ENCODE measurements at places on chromosomes 16 and 17.

- no peak for DNase-seq
Observed at GRCh38 chr16:86442703-86443102, 67.6 kb upstream of the FOXF1 start.

- DNase-seq = no peak
Observed at GRCh38 chr17:13474073-13474800, 127.5 kb downstream of the HS3ST3A1 start.

GRCh38 chr17:77674358-77674757, 284.1 kb upstream of the TNRC6C start:
- DNase-seq = no peak

- DNase-seq = peak; percentile 52
Observed at GRCh38 chr17:29855686-29856085, 74.3 kb downstream of the SSH2 start.

- no peak for DNase-seq
Observed at GRCh38 chr16:47861999-47862398, 293.8 kb downstream of the ABCC12 start.

GRCh38 chr16:83952940-83953795, at the start of gene OSGIN1:
TSS of gene OSGIN1 (plus strand) at chr16:83953240. CDS start at chr16:83957672, 4,432 bp downstream.
- peak; percentile 97 for DNase-seq

GRCh38 chr16:22813223-22813947, 577 bp upstream of the HS3ST2 start:
- DNase-seq = peak; percentile 63

GRCh38 chr16:28089205-28089991, 25.9 kb upstream of the GSG1L start:
- no peak for DNase-seq

DNA sequence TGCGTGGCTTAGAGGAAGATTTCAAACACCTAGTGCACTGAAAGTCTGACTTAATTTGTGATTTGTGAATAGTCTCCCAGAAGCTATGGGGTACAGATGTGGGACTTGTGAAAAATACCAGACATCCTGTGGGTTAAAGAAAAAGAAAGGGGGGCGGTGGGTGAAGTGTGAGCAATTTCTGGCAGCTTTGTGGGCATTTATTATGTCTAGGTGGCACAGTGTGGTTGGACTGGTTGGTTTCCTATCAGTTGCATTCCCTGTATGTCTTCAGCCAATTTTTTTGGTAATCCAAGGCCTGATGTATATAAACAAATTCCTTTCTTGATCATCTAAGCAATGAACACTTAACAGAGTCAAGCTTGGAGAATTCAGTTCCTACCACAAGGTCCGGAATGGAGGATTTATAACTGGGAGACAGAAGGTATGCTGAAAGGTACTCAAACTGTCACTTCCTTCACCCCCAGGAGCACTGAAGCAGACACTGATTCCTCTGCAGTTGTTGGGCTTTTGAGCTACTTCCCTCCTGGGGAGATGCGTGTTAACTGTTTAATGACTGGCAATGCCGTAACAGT, 211.6 kb downstream of the WWOX start:
- no peak for DNase-seq

GRCh38 chr16:3597226-3597625, 14.2 kb downstream of the SLX4 start:
- no peak for DNase-seq

GRCh38 chr17:77370586-77370985, 229.8 kb downstream of the SEC14L1 start:
- DNase-seq = no peak

DNA sequence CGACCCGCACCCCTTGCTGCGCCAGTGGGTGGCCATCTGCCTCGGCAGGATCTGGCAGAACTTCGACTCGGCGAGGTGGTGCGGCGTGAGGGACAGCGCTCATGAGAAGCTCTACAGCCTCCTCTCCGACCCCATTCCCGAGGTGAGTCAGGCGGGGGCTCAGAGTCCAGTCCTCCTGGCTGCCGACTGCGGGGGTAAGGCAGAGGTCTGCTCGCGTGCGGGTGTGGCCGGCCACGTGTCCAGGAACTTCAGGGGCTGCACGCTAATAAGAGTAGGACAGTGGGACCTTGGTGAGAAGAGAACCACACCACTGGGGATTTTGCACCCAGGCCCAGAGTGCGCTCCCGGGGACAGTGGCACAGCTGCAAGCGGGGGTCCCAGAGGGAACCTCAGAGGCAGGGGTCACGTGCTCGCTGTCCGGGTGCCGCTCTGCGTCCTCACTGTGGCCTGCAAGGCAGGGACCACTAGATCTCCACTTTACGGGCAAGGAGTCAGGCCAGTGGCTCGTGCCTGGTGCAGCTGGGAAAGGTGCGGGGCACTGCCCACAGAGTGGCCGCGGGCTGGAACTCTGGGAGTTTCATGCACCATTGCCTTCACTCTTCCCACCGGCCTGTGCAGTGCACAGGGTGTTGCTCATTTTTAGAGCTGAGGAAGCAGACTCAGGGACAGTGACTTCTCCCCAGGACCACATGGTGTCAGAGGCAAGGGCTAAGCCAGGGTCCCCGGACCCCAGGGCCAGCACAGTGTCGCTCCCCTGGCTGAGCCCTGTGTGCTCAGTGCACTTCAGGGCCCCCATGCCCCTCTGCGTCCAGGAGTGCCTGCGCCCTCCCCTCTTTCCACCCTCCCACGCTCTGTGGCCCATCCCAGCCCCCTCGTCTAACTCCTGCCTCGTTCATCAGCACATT, 107.6 kb upstream of the CHMP6 start:
- no peak for DNase-seq

GRCh38 chr16:86498155-86498670, 12.1 kb upstream of the FOXF1 start:
- DNase-seq = no peak

DNA sequence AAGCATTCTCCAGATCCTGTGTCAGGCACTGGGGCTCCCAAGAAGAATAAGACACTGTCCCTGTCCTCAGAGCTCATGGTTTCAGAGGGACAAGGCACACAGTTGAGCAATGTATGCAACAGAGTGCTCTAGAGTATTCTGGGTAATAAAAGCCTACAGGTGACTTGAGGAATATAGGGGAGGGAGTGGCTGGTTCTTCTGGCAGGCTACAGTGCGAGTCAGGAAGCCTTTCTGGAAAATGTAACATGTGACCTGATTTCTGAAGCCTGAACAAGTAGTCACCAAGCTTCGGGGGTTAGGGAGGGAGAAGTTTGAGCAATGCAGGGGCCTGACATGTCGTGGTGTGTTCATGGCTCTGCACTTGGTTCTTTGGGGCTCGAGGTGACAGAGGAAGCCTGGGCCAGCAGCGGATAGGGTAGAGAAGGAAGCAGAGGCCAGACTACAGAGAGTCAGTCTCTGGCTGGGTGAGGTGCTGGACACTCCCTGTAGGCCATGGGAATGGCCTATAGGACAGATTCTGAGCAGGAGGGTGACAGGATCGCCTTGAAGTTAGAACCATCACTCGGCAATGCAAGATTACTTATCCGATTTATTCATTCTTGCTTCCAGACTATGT, 16.0 kb upstream of the LRRC75A start:
- no peak for DNase-seq

- no peak for DNase-seq
Observed at GRCh38 chr16:77977339-77977738, 45.0 kb upstream of the CLEC3A start.

GRCh38 chr17:50922721-50923405, 56.7 kb upstream of the TOB1 start:
- DNase-seq = no peak

DNA sequence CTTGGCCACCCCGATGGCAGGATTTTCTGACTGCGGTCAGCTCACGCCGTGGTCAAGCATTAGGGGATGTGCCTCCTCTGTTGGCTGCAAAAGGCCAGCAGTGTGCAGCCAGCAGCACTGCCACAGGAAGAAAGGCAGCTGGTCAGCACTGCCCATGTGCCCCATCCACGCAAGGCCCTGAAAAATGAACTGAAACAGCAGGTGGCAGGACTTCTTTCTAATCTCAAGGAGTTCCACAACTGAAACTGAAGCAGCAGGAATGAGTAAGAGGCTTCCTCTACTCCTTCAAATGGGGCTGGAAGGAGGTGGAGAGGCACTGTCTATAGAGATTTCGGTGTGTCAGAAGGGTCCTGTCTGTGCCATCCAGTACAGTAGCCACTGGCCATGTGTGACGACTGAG, 3.2 kb downstream of the ZNF500 start:
- DNase-seq = no peak

- no peak for DNase-seq
Observed at GRCh38 chr17:3889325-3890012, 3.4 kb downstream of the CAMKK1 start.

GRCh38 chr17:352421-353212, at the start of gene RPH3AL:
TSS of gene RPH3AL (minus strand) at chr17:352807. CDS start at chr17:327543, 25,264 bp downstream.
- peak; percentile 68 for DNase-seq
